EL (cell line): ENCODE measurements at places on chromosomes 2 and 18.

- peak; percentile 49 for DNase-seq
These were observed 201.0 kb downstream of the SMAD7 start for GRCh38 chr18:48749768-48750167.

- no peak for DNase-seq
These were observed 738.7 kb downstream of the EPHA4 start for GRCh38 chr2:220833446-220833845.

DNA sequence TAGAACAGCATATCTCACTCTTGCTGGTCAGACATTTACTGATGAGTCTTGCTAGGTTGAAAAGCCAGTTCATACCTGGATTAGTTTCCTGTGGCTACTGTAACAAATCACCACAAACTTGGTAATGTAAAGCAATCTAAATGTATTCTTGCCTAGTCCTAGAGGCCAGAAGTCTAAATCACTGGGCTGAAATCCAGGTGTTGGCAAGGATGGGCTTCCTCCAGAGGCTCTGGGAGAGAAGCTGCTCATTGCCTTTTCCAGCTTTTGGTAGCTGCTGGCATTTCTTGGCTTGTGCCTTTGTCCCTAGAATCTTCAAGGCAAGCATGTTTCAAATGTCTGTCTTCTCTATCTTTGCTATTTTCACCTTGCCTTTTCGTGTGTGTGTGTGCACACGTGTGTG, 62.3 kb upstream of the MAP4K3 start:
- no peak for DNase-seq

DNA sequence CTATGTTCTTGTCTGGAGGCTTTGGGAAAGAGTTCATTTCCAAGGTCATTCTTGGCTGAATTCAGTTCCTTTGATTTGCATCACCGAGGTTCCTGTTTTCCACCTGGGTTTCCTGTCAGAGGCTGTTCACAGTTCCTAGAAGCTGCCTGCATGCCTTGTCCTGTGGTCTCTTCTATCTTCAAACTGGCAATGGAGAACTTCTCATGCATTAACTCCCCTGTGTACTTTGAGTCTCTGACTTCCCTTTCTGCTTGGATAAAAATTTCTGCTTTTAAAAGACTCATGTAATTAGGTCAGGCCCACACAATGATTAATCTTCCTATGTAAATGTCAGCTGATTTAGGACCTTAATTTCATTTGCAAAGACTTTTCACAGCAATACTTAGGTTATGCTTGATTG, 499.3 kb upstream of the FANCL start:
- no peak for DNase-seq

GRCh38 chr18:48336332-48336731, 72.9 kb downstream of the ZBTB7C start:
- no peak for DNase-seq

DNA sequence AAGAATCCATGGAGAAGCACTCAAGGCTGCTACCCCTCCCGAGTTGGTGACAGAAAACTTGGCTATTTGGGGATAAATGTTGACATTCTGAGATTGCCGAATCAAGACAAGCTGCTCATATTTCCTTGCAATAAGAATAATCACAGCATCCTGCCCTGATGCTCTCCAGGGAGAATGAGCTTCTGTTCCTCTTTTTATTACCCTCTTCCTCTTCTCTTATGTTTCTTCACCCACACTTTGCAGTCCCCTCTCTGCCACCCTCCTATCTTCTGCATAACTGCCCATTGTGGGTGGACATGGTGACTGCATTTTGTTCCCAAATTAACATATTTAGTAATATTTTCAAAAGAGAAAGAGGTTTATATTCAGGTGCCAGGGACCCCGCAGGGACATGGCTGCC, 11.9 kb upstream of the MSGN1 start:
- no peak for DNase-seq

DNA sequence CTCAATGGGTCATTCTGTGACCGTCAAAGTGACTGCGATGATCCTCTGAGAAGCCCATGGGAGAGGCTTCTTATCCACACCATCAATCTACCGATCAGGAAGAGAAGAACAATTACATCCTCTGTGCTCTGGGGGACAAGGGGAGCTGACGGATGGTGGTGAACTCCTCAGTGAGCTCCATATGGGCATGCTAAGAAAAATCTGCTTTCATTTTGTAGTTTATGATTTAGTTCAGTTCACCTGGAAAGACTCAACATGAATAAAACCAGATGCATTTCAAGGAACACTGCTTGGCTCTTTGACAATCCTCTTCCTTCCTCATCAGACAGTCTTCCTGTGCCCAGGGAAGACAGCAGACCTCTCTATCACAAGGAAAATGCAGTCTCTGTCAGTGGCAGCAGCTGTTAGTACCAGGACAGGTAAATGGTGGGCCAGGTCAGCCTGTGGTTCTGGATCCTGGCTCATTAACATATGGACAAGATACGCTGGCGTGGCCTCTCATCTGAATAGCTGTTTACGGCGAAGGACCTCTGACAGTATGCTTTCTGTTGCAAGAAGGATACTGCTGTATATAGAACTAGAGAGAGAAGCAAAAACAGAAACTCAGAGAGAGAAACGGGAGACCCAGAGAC, 176.9 kb downstream of the BCL2 start:
- no peak for DNase-seq

DNA sequence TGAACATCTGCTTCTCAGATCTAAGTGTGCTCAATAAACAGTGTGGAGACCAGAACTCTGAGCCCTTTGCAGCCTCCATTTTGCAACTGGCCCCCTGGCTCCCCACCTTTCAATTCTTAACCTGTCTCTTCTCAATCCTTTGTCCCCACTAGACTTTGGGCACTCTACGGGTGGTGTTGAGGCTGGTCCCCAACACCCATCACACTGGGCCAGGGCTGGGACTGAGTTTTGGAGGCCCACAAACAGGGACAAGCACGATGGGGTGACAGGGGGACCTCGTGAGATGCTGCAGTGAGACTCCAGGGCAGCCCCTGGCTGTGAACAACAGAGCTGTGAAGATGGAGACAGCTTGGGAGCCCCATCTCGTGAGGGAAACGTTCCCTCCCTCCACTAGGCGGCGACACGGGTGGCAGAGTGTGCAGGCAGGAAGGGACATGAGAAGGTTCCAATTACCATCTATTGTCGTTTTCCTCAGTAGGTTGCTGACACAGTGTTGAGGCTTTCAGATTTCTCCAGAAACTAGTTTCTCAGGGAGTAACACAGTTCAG, 1.2 kb downstream of the ANKMY1 start:
- DNase-seq, result peak; percentile 53

- no peak for DNase-seq
These were observed 48.7 kb downstream of the TNS1 start for GRCh38 chr2:217954051-217954450.

GRCh38 chr2:26692279-26692896, at the start of gene KCNK3:
KCNK3 (plus strand) TSS chr2:26692722; CDS start chr2:26692876, 154 bp downstream.
- peak; percentile 36 for DNase-seq
